ENCODE measurements at places on chromosomes 7 and 10. TPM values are rescaled to one million over a fixed set of nuclear protein-coding genes. Genes with fewer than 3 reads are reported as not detected.

REPIN1 gene
- 97.0 TPM for total RNA-seq

GSAP gene
- total RNA-seq = 2.6 TPM

TCF7L2 gene
- 23.4 TPM for total RNA-seq

NPC1L1 gene
- 0.03 TPM for total RNA-seq

LIPN gene
- total RNA-seq = not detected

TM9SF3 gene
- total RNA-seq = 88.6 TPM

OR6V1 gene
- total RNA-seq = not detected

PKD1L1 gene
- 0.15 TPM for total RNA-seq

FGFR2 gene
- 0.36 TPM for total RNA-seq

EBF3 gene
- total RNA-seq = 0.14 TPM

OPALIN gene
- total RNA-seq = not detected

CNTNAP2 gene
- total RNA-seq = not detected

C10orf67 gene
- total RNA-seq = 0.17 TPM

PAX4 gene
- total RNA-seq = not detected

BAMBI gene
- total RNA-seq = 13.1 TPM

GCK gene
- total RNA-seq = not detected

DLX6 gene
- not detected for total RNA-seq

STK31 gene
- 0.49 TPM for total RNA-seq

RPEL1 gene
- 0.07 TPM for total RNA-seq

TMEM236 gene
- 0.07 TPM for total RNA-seq

SPAM1 gene
- not detected for total RNA-seq

FAM131B gene
- total RNA-seq = 0.49 TPM

HOXA1 gene
- 2.5 TPM for total RNA-seq

CLDN3 gene
- total RNA-seq = 1.2 TPM

C7orf57 gene
- total RNA-seq = 0.20 TPM

COL28A1 gene
- 0.53 TPM for total RNA-seq

SPDYE16 gene
- total RNA-seq = not detected

FAM237B gene
- not detected for total RNA-seq

GRID1 gene
- 0.24 TPM for total RNA-seq

ATP6V1F gene
- total RNA-seq = 251 TPM

VAX1 gene
- total RNA-seq = 1.7 TPM

OIT3 gene
- 0.05 TPM for total RNA-seq

FAM25A gene
- not detected for total RNA-seq

ANKRD2 gene
- total RNA-seq = 4.7 TPM

UPK3B gene
- total RNA-seq = 10.2 TPM

RASSF4 gene
- 1.6 TPM for total RNA-seq

GIMAP8 gene
- total RNA-seq = not detected

GPR141 gene
- total RNA-seq = not detected

ZMIZ1 gene
- 65.9 TPM for total RNA-seq

TMEM26 gene
- 0.07 TPM for total RNA-seq

DYDC1 gene
- not detected for total RNA-seq

TDRD1 gene
- total RNA-seq = not detected

SYCE1 gene
- not detected for total RNA-seq

HTRA1 gene
- total RNA-seq = 57.5 TPM

GRID2IP gene
- total RNA-seq = not detected

VWC2 gene
- total RNA-seq = not detected

ANLN gene
- 50.3 TPM for total RNA-seq

MDFIC gene
- 18.9 TPM for total RNA-seq

CCDC172 gene
- not detected for total RNA-seq

Measured in A549 treated with CORT108297 at 1 μM for 4 hours (cell line).